ENCODE measurements at places on chromosomes 6 and 20. TPM values are rescaled to one million over a fixed set of nuclear protein-coding genes. Genes with fewer than 3 reads are reported as not detected.

The MYT1 gene
- total RNA-seq, result not detected

DNA sequence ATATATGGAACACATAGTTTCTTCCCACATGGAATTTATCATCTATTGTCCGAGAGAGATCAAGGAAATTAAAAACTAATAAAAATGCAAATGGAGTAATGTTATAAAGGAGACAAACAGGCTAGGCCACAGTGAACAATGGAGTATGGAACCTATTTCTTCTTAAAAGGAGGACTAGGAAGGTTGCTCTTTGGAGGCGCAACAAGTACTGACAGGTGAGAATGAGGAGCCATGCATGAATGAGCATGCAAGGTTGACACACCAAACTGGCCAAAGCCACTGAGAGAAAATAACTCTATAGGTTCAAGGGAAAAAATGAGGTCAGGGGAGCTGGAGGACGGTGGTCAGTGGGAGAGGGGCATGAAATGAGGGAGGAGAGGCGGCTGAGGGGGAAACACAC, 40.9 kb downstream of the PSMB1 start:
- no peak for DNase-seq

- DNase-seq, result no peak
Observed at GRCh38 chr20:50111120-50111828, 1.7 kb downstream of the UBE2V1 start.

The PRL gene
- not detected for total RNA-seq

DNA sequence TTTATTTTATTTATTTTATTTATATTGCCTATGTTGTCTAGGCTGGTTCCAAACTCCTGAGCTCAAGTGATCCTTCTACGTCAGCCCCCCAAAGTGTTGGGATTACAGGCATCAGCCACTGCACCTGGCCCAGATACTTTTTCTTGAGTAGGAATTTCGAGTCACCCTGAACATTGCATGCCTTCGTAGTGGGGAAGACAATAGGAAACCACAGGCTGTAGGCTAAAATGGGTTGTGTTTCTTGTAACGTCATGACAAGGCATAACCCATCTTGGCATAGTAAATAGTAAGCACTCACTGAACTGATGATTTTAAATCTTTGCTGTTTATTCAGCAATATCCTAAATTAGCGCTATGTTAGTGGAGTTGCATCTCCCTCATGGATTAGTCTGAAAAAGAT, 34.9 kb downstream of the PTPN1 start:
- no peak for DNase-seq

The NKAIN4 gene
- not detected for total RNA-seq

The TRIM40 gene
- 14.8 TPM for total RNA-seq

DNA sequence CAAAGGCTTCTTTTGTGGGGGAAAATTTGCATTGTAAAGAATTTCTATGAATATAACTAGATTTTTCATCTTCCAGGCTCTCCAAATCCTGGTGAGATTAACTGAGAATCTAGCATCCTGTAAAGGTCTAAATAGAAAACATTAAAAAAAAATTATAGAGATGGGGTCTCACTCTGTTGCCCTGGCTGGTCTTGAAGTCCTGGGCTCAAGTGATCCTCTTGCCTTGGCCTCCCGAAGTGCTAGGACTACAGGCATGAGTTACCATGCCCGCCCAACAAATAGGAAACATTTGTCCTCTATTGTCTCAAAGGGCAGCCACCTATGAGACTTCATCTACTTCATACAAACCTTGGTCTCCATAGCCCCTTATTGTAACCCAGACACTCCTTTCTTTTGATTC, 25.2 kb upstream of the NCOA3 start:
- DNase-seq, result no peak

DNA sequence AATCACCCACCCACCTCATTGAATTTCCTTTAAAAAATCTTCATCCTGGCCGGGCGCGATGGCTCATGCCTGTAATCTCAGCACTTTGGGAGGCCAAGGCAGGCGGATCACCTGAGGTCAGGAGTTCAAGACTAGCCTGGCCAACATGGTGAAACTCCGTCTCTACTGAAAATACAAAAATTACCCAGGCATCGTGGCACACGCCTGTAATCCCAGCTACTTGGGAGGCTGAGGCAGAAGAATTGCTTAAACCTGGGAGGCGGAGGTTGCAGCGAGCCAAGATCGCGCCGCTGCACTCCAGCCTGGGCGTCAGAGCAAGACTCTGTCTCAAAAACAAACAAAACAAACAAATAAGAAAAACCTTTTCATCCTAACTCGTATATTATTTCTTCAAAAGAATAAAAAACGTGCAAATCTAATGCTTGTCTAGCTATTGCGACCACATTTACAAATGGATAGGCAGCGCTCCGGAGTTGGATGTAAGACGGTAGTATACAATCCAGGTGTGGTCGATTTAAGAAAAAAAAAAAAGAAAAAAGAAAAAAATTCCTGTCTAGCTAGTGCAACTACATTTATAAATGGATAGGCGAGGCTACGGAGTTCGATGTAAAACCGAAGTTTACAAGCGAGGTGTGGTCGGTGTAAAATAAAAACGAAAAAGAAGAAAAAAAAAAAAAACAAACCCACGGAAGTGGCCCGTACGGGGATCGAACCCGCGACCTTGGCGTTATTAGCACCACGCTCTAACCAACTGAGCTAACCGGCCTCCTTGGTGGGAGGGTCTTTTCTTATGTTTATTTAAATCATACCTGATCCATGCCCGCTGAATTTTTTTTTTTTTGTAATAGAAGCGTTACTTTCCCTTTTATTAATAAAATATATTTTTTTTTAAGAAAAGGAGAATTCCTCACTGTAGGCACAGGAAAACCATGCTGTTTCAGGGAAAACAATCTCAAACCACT, 70.7 kb upstream of the PRSS16 start:
- peak; percentile 74 for DNase-seq

- no peak for DNase-seq
Observed at GRCh38 chr6:37783856-37784584, 35.5 kb upstream of the ZFAND3 start.

DNA sequence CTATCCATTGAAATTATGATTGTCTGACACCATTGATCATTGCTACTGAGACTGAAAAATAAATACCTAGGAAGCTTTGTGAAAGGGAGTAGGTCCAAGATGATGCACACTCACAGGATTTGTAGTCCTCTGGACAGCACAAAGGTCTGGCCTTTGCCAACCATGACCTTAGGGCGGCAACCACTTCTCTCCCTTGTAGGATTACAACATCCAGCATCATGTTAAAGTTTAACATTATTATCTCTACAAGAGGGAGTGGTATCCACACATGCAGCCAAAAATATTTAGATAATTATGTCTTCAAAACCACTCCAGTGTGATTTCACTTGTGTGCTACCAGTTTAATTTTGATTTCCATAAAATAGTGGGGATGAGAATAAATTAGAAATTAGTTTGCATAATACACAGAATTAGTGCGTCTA, 51.1 kb upstream of the NHSL1 start:
- peak; percentile 58 for DNase-seq

- no peak for DNase-seq
Observed at GRCh38 chr6:111276335-111276734, 189.0 kb downstream of the SLC16A10 start.

GRCh38 chr6:21518317-21518716, 75.2 kb upstream of the SOX4 start:
- DNase-seq, result no peak

The TTLL9 gene
- total RNA-seq, result not detected

GRCh38 chr20:17610566-17611289, 40.9 kb downstream of the DSTN start:
- peak; percentile 74 for DNase-seq

DNA sequence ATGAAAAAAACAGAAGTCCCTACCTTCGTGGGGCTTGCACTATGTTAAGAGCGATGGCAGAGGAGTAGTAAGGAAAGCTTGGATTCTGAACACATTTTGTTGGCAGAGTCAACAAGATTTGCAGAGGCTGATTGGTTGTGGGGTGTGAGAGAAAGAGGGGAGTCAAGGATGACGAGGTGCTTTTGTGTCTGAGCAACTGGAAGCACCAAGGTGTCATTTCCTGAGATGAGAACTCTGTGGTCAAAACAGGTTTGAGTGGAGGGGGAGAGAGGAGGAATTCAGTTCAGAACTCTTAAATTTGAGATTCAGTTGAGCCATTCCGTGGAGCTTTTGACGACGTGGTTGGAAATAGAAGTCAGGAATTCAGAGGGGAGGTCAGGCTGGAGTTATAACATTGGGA, 3.5 kb downstream of the OCSTAMP start:
- no peak for DNase-seq

- DNase-seq, result no peak
Observed at GRCh38 chr6:159941286-159942113, 27.4 kb upstream of the IGF2R start.

DNA sequence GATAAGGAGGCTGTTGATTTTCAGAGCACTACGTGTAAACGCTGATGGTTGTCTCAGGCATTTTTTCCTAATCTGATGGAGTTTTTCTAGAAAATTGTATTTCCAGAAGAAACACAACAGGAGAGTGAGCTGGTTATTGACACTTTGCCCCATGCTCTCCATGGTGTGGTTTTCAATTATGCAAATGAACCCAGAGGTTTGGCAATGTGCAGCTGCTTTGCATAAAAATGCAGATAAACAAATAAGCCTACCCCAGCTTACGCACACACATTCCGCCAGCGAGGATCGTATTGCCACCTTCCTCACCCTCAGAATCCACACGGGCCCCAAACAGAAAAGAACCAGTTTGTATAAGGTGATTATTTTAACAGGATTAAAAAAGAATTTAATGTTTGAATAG, 45.1 kb upstream of the FRMD1 start:
- no peak for DNase-seq

The SLC22A2 gene
- not detected for total RNA-seq

DNA sequence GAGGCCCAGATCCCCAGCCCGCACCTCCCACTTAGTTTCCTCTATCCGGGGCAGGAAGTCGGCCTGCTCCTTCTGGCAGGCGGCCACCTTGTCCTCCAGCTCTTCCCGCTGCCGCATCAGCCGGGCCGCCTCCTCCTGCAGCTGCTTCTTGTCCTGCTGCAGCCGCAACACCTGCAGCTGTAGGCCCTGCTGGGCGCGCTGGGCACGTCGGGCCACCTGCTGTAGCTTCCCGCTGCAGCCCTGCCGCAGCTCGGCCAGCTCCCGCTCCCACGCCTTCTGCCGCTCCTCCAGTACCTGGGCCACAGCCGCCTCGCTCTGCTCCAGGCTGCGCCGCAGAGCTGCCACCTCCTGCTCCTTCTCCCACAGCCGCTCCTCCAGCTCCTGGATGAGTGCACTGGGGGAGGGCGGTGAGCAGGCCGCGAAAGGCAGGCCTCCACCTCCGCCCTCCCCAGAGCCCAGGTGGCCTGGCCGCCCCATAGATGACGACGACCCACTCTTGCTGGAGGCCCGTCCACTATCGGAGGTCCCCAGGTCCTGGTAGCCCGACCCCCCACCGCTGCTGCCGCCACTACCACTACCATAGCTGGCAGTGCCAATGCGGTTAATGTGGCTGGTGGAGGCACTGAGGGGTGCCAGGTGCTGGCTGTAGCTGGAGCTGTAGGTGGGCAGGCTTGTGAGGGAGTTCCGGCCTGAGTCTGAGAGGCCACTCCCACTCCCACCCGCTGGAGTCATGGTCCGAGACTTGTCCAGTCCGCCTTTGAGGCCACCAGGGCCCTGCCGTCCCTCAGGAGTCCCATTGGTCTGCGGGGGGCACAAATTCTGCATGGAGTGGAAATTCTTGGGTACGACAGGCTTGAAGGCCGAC, 6.0 kb upstream of the FASTKD5 start:
- peak; percentile 59 for DNase-seq

The IPCEF1 gene
- total RNA-seq, result 1.8 TPM

The ULBP2 gene
- total RNA-seq, result not detected

DNA sequence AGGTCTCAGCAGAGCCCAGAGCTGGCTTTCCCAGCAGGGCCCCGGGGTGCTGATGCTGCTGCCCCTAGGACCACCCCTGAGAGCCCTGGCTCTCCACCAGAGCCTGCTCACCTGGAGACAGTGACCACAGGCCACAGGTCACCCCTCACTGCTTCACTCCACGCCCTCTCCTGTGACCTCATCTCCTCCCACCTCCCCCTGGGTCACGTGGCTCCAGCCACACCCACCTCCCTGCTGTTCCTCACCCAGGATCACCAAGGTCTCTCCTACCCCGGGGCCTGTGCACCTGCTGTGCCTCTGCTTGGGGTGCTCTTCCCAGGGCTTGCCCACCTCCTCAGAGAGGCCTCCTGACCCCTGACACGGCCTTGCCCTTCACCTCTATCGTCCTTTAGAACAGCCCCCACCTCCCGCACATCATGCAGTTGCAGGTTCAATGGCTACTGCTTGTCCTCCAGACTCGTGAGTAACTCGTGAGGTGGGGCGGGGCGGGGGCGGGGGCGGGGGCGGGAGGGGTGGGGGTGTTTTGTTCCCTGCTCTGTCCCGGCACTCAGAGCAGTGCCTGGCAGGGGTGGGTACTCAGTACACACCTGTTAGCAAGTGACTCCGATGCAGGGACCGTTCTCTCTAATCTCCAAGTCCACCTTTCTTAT, 468.0 kb downstream of the PREX1 start:
- peak; percentile 67 for DNase-seq

The STMND1 gene
- total RNA-seq, result 9.3 TPM

The ABHD16B gene
- not detected for total RNA-seq

DNA sequence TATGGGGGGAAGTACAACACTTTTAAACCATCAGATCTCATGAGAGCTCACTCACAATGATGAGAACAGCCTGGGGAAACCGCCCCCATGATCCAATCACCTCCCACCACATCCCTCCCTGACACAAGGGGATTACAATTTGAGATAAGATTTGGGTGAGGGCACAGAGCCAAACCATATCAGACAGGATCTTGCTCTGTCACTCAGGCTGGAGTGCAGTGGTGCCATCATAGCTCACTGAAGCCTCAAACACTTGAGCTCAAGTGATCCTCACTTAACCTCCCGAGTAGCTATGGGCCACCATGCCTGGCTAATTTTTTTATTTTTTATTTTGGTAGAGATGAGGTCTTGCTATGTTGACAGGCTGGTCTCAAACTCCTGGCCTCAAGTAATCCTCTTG, 5.1 kb upstream of the IYD start:
- DNase-seq, result no peak

GRCh38 chr6:132482581-132482980, 30.3 kb downstream of the STX7 start:
- no peak for DNase-seq

The COL9A1 gene
- 0.64 TPM for total RNA-seq

GRCh38 chr6:3337521-3338350, 79.0 kb downstream of the PSMG4 start:
- no peak for DNase-seq

- no peak for DNase-seq
Observed at GRCh38 chr6:22221211-22221610, 75.6 kb downstream of the PRL start.

DNA sequence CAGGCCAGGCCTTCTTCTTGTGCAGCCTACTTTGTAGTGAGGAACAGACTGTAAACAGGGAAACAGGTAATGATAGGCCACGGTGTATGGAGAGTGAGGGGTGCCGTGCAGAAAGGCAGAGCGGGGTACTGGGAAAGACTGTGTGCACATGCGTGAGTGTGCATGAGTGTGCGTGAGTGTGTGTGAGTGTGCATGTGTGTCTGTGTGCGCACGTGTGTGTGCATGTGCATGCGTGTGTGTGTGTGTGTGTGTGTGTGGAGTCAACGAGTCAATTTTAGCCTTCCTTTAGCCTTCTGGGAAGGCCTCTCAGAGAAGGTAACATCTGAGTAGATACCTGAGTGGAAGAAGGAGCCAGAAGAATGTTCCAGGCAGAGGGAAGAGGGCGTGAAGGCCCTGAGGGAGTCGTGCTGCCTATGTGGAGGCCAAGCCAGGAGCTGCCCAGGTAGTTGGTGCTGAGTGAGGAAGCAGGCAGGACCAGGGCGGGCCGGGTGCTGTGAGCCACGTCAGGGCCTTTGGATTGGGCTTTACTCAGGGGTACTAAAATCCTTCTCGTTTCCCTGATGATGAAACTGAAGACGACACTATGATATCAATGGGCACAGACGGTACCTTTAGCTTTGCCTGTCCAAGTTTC, 6.3 kb downstream of the APCDD1L start:
- no peak for DNase-seq

- no peak for DNase-seq
Observed at GRCh38 chr20:23159256-23159946, 73.3 kb upstream of the CD93 start.

All from transverse colon (tissue), 4 donors.